ENCODE measurements at places on chromosomes 16 and 17.

- DNase-seq = no peak
Observed at GRCh38 chr17:71409712-71410111, 711.1 kb upstream of the SOX9 start.

- DNase-seq = peak; percentile 93
Observed at GRCh38 chr16:68520649-68521086, 18.4 kb upstream of the ZFP90 start.

GRCh38 chr16:68978303-68978954, 127.0 kb upstream of the HAS3 start:
- no peak for DNase-seq

GRCh38 chr17:74563358-74563757, 4.0 kb downstream of the CD300H start:
- DNase-seq = no peak

DNA sequence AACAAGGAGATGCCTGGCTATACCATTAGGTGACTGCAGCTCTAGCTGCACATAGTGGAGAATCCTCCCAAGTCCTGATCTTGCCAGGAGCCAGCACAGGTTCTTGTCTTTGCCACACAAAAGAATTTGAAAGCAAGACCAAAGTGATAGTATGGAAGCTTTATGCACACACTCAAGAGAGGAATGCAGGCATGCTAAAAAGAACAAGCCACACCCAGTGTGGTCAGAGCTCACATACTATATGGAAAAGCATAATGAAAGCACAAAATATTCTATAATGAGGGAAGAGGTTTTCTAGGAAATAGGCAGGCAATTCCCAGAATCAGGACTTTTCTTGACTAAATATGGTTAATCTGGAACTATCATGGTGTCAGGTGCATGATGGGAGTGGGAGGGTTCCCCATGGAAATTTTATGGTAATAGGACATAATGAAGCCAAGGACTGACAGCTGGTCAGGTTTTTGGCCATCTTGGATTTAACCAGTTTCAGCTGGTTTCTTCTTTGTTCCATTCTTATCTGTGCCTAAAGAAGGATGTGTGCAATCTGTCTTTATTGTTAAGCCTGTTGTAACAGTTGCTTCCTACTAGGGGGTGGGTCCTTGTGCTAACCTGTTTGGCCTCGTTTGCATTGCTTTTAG, 171.6 kb downstream of the ZNF18 start:
- no peak for DNase-seq

GRCh38 chr17:72580321-72581127, 459.7 kb downstream of the SOX9 start:
- DNase-seq = no peak

GRCh38 chr17:4487820-4488716, 10.6 kb upstream of the SPNS2 start:
- no peak for DNase-seq

All from NAMALWA (cell line).